ENCODE measurements at places on chromosomes 7 and 10.

GRCh38 chr7:109092268-109092667, 522.6 kb downstream of the DNAJB9 start:
- peak; percentile 9 for DNase-seq

- peak; percentile 65 for DNase-seq
These were observed 145.1 kb downstream of the SEMA3D start for GRCh38 chr7:85041605-85042216.

DNA sequence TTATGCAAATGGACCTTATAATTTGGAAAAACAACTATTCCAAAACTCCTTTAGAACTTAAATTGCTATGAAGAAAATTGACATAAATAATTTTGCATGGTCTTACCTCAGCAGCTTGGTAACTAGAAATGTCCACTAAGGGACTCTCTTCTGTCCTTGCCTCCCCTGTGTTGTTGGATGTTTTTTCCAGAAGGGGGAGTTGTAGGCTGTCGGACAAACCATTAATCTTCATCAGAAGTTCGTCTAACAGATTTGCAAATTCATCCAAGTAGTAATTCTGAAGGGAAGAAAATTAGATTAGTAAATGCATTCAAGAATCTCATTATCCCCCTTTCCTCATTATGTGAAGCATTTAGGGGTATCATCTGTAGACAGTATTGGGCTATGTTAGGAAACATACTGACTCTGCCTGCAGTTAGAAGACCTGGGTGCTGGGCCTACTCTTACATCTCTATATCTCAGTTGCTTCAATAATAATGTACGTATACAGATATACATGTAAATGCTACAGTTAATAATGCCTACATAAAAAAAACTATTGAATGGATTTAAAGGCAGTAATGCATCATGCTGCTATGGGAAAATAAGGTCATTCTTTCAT, 155.6 kb downstream of the PKD1L1 start:
- DNase-seq = peak; percentile 14

DNA sequence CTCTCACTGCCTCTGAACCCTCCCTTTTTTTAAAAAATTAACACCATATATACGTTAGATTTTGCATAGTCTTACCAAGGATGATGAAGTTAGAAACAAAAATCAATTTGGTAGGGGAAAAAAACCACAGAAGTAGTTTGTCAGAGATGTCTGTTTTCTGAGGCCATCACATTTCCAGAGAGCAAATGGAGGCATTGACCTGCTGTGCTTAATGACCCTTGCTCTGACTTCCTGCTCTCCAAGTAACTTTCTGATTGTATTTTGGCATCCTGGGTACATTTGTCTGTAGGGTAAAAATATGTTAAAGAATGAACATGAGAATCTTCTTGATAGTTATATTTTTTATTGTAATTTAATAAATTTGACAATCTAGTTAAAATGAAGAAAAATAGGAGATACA, 140.2 kb downstream of the LCOR start:
- no peak for DNase-seq

- DNase-seq = no peak
These were observed 51.9 kb upstream of the COMTD1 start for GRCh38 chr10:75287697-75288096.

DNA sequence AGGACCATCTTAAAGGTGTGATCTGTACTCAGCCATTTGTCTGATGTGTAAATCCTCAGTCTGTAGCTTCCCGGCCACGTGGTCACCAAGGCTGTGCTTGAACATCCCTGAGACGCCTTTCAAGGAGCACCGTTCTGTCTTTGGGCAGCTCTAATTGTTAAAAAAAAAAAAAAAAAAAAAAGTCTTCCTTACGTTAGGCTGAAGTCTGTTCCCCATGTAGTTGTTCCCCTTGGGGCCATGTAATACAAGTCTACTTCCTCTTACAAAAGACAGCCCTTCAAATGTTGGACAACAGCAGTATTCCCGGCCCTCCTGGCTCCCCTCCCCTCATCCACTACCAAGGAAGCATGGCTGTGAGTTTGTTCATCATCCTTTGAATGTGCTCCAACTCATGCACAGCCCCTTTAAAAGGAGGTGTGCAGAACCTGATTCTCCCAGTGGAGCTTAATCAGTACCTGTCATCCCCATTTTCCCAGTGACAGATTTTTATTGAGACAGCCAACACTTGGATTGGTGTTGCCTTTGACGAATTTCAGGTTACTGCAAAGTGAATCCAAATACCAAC, 392.2 kb upstream of the GALNT17 start:
- DNase-seq = no peak

DNA sequence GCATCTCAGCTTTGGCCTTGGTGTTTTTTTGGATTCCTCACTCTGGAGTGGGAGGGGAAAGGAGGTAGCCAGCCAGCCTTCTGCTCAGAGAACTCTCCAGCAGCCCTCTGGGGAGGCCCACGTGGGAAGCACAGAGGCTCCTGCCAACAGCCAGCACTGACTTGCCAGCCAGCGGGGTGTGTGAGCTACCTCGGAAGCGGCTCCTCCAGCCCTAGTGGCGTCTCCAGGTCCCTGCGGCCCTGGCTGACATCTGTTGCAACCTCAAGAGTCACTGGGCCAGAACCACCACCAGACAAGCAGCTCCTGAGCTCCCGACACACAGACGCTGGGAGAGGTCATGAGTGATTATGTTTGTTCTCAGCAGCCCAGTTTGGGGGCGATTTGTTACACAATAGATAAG, 180.2 kb upstream of the FZD8 start:
- DNase-seq = no peak

DNA sequence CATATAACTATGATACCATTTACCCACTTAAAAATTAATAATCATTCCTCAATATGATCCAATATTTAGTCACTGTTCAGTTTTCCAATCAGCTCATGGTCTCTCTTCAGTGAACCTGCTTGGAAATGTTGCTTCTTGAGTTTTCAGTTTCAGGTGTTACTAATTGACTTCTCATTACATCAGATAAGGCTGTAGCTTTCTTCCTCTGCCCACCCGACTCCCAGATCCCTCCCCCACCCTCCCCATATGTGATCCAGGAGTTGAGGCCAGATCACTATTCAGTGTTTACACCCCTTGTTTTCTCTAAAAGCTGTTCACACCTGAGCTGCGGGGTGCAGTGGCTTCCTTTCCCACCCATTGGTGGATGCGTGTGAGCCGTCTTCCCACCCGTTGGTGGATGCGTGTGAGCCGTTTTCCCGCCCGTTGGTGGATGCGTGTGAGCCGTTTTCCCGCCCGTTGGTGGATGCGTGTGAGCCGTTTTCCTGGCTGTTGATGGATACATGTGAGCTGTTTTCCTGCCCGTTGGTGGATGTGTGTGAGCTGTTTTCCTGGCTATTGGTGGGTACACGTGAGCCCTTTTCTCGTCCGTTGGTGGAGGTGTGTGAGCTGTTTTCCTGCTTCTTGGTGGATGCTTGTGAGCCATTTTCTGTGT, 3.2 kb upstream of the MTG1 start:
- DNase-seq = no peak

DNA sequence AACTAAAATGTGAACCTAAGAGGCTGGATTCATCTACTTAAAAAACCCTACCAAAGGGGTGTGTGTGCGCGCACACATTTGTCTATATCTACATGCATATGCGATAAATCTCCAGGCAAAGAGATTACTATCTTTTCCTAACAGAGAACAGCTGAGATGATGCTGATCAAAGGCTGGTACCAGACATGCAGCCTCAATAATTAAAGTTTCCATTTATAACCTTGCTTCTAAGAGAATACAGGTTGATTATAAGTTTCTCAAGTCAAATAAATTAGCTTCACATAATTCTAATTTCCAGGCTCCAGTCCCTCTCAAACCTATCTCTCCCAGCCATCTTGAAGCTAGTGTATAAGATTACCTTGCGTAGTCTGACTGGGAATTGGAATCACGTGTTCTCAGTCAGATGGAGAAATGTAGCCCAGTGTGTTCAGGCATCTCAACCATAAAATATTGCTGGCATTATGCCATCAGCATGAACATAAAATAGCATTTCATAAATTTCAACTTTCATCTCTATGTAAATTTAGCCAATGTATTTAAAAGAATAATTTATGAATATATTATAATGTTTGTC, 1062.0 kb downstream of the XPNPEP1 start:
- no peak for DNase-seq

DNA sequence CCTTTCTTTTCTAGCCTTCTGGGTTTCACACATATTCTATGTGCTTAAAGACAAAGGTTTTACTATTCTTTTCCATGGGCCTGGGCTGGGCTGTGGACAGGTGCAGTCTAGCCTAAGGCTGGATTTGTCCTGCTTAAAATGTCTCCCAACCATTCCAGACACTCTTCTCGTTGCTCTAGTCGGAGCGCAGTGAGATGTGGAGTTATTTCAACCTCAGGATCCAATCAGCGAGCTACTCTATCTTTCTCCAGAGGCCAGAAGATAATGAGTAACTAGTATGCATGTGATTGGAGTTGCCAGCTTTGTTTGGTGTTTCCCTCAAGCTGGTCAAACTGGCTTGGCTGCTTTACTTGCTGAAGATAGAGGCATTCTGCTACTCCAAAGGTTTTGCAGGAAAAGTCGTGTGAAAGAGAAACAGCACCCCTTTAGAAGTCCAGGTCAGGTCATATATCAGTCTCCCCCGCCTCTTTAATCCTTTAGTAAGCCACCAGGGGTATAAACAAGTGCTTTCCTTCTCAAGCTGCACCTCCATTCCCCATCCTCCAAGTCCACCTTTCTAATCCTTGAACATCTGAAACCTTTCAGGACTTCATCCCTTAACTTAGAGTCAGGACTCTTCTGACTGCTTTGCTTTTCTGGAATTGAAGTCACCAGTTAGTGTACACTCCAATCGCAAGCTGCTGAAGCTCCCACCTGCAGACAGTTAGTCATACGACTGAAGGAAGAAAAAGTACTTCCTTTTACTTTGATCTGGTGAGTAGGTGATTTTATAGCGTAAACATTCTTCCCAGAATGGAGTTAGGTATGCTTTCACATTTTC, 78.8 kb downstream of the DNMBP start:
- DNase-seq = no peak
